ENCODE measurements at places on chromosomes 16 and 17.

DNA sequence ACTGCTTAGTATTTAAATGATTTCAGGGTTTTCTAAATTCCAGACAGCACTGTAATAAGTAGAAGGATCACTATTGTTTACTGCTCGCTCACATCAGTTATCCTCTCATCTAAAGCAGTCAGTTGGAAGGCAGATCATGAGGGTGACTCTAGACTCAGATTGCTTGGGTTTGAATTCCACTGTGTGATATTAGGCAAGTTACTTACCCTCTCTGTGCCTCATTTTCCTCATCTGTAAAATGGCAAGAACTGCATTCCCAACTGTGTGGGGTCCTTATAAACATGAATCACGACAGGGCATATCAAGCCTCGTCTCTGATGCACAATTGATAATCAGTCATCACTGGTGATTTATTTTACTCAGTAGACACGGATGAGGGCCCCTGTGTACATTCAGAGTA lies 15.1 kb downstream of the CLUAP1 start:
- DNase-seq = no peak

DNA sequence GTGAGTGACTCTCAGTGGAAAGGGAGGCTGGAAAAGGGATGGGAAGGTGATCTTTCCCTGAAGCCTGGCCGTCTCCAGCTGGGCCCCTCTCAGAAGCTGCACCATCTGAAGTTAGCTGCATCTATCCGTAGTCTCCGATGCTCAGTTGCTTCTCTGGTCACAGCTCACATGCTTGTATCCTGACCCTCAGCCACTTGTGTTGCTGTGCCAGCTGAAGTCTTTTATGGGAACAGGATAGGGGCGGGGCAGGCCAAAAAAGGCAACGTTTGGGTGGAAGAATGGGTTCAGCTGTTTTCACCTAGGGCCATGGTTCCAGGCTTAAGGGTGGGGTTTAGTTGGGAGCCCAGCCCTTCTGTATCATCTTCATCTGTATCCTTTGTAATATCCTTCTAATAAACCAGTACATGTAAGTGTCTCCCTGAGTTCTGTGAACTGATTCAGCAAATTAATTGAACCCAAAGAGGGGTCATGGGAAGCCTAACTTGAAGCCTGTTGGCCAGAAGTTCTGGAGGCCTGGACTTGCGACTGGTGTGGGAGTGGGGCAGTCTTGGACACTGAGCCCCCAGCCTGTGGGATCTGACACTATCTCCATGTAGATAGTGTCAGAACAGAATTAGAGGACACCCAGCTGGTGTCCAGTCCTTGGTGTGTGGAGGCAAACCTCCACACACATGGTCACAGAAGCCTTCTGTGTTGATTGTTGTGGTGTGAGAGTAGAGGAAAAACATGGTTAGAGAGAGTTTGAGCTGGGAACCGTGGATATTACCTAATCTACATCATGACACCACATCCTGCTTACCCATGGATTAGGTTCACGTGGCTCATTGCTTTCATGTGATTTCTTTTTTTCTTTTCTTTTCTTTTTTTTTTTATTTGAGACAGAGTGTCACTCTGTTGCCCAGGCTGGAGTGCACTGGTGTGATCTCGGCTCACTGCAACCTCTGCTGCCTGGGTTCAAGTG lies 49.3 kb upstream of the FBXO47 start:
- no peak for DNase-seq

GRCh38 chr17:19016297-19016696 lies 11.7 kb upstream of the FAM83G start:
- no peak for DNase-seq

DNA sequence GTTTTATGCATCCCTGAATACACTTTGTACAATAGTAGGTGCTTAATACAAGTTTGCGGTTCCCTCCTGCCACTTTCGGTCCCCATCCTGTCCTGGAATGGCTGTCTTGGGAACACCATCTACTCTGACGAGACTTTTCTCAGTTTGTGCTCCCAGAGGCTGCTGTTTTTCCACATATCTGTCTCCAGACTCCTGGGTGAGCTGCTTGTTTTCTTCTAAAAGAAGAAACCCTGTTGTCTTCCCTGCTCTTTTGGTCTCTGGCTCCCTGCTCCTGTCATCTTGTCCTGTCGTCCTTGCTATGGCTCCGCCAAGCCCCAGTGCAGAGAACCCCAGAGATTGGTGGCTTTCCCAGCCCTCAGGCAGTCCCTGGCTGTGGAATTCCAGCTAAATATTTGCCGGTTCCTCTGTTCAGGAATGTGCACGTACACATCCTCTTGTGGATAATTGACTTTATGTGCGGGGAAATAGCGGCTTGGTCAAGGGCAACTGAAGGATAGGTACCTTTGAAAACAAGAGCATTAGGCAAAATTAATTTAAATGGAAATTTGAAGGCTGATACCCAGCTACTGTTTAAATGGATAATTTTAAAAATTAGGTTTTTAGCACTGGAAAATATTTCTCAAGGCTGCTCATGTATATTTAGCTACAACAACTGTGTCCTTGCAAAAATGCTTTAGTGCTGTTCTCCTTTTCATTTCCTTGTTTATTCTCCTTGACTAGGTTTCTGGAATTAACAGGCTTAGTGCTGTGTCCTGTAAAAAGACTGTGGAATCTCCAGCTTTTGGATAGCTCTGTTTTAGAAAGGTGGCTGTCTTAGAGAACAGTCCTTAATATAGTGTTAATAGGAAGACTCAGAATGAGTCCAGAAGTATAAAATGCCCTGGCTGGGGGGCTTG lies 50.2 kb upstream of the SLC12A3 start:
- no peak for DNase-seq

DNA sequence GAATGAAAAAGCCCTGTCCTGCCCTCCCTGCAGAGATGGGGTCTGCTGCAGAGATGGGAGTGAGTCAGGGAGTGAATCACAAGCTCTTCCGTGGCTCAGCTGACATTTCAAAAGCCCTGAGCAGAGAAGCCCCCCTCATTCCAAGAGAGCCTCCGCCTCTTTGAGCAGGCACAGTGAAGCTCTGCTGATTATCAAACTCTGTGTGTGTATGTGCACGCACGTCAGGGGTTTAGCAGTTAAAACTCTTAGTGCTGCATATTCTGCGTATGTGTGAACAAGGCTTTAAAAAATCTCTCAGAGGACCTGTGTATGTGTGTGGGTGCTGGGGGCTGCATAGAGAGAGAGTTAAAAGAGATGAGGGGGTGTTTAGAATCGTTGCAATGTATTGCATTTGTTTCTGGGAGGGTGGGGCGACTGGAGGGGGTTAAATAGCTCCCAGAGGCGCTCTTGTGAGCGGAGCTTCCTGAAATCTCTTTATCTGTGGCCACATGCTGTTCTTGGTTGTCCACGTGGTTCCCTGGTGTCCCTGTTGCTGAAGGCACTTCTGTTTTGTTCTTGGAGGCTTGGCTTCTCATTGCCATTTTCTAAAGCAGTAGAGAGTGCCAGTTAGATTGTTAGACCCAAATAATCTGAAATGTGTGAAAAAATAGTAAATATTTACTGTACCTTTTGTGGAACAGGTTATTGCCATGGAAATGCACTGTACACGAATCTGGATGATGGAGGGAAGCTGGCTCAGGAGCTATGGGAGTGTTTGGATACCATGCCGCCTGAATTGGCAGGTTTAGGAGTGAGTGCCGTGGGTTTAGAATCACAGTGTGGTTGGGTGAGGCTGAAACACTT lies 116.6 kb downstream of the PRKCB start:
- DNase-seq = no peak

DNA sequence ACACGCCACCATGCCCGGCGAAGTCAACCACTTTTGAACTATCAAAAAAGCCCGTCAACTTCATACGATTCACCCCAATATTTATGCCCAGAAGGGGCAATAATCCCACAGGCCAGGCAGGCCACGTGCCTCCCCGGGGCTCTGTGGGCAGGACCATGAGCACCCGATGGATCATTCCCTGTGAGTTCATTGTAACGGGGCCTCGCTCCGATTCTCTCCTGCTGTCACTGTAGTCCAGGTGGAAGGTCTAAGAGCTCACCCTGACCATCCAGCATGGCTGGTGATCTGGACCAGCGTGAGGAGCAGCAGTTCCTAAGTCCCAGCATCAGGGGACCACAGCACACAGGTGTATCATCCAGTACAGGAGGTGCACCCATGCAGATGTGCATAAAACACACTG lies 77.5 kb upstream of the DOC2B start:
- DNase-seq = no peak

DNA sequence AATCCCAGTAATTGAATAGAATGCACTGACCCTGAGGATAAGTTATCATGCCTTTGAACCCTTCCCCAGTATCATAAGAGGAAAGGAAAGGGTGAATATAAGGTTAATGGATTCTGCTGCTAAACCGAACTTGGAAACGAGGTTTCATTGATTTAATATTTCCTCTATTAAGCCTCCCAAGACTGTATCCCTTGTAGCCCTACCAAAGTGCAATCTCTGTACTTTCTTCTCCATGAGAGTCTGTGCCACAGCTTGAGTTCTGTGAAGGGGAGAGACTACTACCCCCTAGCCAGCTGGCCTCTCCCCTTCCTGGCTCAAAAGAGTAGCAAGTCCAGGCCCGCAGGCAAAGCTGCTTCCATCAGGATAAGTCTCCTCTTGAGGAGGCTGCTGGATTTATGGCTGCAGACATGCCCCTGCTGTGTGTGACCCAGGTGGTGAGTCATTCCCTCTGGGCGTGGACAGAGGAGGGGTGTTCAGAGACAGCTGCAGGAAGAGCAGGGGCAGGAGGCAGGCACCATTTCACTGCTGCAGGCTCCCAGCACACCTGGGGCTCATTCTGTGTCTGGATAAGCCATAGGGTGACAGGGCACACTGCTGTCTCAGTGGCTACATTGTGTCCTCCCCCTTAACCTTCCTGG lies 58.4 kb downstream of the TOM1L2 start:
- DNase-seq = peak; percentile 74

DNA sequence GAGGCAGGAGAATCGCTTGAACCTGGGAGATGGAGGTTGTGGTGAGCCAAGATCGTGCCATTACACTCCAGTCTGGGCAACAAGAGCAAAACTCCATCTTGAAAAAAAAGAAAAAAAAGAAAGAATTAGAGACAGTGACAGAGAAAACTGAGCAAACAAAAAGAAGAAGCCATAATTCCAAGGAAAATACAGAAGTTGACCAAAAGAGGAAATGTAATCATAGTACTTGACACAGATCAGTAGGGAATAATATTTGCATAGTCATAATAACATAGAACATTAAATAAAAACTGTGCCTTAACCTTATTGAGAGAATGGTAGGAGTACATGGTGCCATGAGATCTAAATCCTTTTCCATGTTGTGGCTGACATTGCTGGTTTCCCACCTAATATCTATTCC lies 14.7 kb upstream of the USP31 start:
- no peak for DNase-seq

GRCh38 chr17:17057057-17057551 lies 14.8 kb downstream of the MPRIP start:
- DNase-seq = no peak

- DNase-seq = no peak
Observed at GRCh38 chr17:27466743-27467375, 10.6 kb downstream of the KSR1 start.

- DNase-seq = no peak
Observed at GRCh38 chr17:7313088-7313889, 1.9 kb downstream of the GPS2 start.

DNA sequence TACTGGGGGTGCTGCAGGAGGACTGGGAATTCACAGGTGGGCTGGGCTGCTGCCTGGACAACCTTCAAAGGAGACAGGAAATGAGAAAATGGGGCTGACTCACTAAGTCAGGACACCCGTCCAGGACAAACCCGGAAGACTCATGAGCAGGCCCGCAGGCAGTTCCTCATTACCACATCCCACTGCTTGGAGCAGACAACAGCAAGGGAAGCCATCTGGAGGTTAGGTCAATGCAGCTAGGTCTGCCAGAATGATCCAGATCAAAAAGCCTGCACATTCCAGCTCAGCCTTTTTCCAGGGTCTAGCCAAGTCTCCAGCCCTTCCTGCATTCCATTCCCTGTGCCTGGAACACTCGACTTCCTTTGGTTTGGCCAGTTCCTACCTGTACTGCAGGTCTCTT lies 536.5 kb upstream of the CDH11 start:
- peak; percentile 18 for DNase-seq

GRCh38 chr16:16018705-16019104 lies 69.3 kb downstream of the ABCC1 start:
- DNase-seq = no peak

- DNase-seq = no peak
Observed at GRCh38 chr17:19705771-19706770, 10.3 kb downstream of the SLC47A2 start.

- no peak for DNase-seq
Observed at GRCh38 chr16:8878523-8878911, 3.6 kb upstream of the LITAFD start.

Measured in amniotic stem cell (primary cell).